CD4-positive, alpha-beta memory T cell (primary cell): ENCODE measurements at places on chromosomes 2 and 18. TPM values are rescaled to one million over a fixed set of nuclear protein-coding genes. Genes with fewer than 3 reads are reported as not detected.

Gene CPO
- polyA plus RNA-seq, result not detected

Gene TLX2
- polyA plus RNA-seq, result 0.33 TPM

Gene CD8B2
- polyA plus RNA-seq, result not detected

Gene DNAH6
- 0.53 TPM for polyA plus RNA-seq

Gene CAVIN2
- polyA plus RNA-seq, result not detected

Gene RAB17
- polyA plus RNA-seq, result not detected

Gene TTLL4
- 5.3 TPM for polyA plus RNA-seq

Gene GAL3ST2
- polyA plus RNA-seq, result not detected

Gene OTOS
- polyA plus RNA-seq, result not detected

Gene EHBP1
- polyA plus RNA-seq, result 9.2 TPM

Gene STARD6
- polyA plus RNA-seq, result 0.46 TPM
